ENCODE measurements at places on chromosomes 12 and 14.
A peak's percentile ranks its signal among the peaks of the same experiment; 100 is the strongest.

GRCh38 chr14:67599698-67600561, at the start of gene PIGH:
Gene PIGH, minus strand, starts transcription at chr14:67600268. Its CDS starts 65 bp downstream, at chr14:67600203.
- DNase-seq, result peak; percentile 45

DNA sequence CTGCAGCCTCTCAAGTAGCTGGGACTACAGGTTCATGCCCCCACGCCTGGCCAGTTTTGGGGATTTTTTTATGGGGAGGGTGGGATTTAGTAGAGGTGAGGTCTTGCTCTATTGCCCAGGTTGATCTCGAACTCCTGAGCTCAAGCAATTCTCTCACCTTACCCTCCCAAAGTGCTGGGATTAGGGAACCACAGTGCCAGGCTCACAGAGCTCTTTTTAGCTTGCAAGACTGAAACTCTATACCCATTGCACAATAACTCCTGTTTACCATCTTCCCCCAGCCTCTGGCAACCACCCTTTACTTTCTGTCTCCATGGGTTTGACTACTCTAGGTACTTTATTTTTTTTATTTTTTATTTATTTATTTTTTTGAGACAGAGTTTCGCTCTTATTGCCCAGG, 25.7 kb upstream of the CDK17 start:
- DNase-seq, result no peak

GRCh38 chr12:13595536-13596443, 385.6 kb downstream of the GRIN2B start:
- no peak for DNase-seq

- no peak for DNase-seq
Observed at GRCh38 chr12:120928864-120929652, 24.9 kb upstream of the SPPL3 start.

- DNase-seq, result no peak
Observed at GRCh38 chr14:33986804-33987203, 35.9 kb upstream of the EGLN3 start.

DNA sequence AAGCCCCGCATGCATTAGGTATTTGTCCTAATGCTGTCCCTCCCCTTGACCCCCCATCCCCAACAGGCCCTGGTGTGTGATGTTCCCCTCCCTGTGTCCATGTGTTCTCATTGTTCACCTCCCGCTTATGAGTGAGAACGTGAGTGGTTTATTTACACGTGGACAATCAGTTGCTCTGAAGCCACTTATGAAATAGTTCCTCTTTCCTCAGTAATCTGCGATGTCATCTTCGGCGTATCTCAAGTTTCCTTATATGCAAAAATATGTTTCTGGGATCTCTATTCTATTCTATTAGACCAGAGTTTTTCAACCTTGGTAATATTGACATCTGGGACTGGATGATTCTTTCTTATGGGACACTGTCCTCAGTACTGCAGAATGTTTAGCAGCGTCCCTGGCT, 56.0 kb upstream of the DCD start:
- no peak for DNase-seq

DNA sequence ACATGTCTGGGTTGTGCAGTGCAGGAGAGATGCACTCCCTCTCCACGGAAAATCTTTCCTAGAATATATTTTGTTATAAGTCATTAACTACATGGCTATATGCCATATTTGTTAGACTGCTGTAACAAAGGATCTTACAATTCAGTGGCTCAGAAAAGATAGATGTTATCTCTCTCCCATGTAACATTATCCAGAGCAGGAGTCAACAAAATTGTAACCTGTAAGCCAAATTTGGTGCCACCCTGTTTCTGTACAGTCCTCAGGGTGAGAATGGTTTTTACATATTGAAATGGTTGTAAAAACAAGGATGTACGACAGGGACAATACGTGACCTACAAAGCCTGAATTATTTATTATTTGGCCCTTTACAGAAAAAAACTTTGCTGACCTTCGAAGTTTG, 155.5 kb downstream of the KIF21A start:
- DNase-seq, result no peak

DNA sequence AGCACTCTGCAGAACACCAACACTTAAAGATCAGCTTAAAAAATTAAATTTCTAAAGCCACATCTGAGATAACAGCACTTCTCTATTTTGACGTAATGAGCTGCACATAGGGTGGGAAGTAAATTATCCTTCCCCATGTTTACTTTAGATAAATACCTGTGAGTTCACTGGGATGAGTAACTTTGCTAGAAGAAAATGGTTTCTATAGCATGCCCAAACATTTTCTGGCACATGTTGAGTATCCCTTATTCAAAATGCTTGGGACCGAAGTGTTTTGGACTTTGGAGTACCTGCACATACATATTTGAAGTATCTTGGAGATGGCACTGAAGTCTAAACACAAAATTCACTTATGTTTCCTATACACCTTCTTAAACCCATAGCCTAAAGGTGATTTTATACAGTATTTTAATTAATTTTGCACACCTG, 6.6 kb downstream of the SLC38A2 start:
- no peak for DNase-seq

- no peak for DNase-seq
Observed at GRCh38 chr14:79325557-79325956, 885.7 kb downstream of the DIO2 start.

DNA sequence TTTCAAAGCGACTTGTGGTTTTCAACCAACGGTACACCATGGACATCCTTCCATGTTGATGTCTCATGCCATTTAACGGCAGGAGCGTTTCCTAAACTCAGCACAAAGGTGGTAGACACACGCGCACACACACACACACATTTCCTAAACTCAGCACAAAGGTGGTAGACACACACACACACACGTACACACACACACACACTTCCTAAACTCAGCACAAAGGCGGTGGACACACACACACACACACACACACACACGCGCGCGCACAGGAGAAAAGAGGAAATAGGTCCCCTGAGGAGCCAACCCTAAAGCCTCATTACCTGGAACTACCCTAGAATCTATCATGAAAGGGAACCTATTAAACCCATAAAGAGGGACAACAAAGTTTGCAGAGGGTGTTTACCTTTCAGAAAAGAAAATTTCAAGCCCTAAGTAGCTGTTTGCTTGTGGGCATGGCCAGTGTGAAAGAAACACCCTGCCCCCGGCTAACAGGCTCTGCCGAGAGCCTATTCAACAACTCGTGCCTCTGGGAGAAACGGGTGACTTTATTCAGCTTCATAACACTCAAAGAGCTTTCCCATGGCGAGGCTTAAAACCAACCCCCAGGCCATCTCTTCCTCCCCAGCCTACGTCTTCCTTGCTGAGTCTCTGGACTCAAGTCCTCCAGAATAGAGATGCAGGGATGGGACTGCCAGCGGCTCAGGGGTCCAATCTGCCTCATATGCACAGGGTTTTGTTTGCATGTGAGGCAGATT, 31.8 kb downstream of the SLC8B1 start:
- DNase-seq, result no peak

GRCh38 chr14:68616221-68616902, 176.5 kb downstream of the ZFP36L1 start:
- no peak for DNase-seq

DNA sequence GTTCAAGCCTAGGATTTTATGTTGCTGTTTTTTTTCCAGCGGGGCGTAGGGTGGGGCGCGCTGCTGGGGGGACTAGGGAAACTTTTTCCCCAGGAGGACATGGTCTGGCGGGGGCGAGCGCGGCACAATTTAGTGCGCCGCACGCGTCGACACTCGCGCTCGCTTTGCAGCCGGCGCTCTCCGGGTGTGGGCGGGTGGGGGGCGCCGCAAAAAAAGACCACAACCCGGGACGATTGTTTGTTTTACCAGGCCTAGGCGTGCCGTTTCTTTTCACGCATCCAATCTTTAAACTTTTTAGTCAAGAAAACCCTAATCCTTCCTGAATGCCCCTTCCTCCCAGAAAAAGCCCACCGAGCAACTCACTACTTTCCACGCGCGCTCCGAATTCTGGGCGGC, 865 bp upstream of the ZFP36L1 start:
- no peak for DNase-seq

- DNase-seq, result no peak
Observed at GRCh38 chr12:51913071-51914033, 6.0 kb downstream of the ACVRL1 start.

GRCh38 chr14:35124127-35124526, 1.8 kb downstream of the PRORP start:
- DNase-seq, result no peak

DNA sequence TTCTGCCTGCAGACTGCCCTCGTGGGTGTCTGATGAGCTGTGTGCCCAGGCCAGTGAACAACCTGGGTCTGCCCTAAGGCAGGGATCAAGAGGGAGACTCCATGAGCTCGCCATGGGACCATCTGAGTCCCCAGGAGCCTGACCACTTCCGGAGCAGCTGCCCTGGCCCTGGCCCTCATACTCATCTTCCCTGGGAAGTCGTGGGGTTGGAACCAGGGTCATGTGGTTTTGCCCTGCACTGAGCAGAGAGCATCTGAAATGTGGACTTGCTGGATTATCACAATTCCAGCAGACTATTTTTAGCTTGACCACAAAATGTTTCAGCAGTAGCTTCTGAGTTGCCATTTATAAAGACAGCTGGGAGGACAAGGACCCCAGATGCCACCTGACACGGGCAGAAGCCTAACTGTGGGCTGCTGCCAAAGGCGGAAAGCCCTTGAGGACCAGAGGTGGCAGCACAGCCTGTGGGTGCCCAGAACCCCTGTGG, 6.7 kb downstream of the BTBD6 start:
- DNase-seq, result no peak

DNA sequence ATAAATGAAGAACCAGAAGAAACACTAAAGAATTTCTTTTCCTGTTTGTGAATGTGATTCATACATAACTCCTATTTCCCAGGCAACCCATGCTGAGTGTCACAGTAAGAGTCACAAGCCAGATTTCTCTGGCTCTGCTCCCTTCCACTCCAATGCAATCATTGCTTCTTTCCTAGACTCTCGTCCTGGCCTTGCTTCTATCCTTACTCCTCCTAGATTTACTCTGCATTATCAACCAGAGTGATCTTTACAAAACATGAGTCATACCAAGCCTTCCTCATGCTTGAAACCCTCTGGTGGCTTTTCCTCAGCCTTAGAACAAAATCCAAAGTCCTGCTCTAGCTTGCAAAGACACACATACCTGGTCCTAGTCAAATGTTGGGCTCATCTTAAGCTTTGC, 13.3 kb downstream of the IL22 start:
- peak; percentile 73 for DNase-seq

GRCh38 chr14:66824251-66824650, 316.3 kb downstream of the GPHN start:
- DNase-seq, result no peak

DNA sequence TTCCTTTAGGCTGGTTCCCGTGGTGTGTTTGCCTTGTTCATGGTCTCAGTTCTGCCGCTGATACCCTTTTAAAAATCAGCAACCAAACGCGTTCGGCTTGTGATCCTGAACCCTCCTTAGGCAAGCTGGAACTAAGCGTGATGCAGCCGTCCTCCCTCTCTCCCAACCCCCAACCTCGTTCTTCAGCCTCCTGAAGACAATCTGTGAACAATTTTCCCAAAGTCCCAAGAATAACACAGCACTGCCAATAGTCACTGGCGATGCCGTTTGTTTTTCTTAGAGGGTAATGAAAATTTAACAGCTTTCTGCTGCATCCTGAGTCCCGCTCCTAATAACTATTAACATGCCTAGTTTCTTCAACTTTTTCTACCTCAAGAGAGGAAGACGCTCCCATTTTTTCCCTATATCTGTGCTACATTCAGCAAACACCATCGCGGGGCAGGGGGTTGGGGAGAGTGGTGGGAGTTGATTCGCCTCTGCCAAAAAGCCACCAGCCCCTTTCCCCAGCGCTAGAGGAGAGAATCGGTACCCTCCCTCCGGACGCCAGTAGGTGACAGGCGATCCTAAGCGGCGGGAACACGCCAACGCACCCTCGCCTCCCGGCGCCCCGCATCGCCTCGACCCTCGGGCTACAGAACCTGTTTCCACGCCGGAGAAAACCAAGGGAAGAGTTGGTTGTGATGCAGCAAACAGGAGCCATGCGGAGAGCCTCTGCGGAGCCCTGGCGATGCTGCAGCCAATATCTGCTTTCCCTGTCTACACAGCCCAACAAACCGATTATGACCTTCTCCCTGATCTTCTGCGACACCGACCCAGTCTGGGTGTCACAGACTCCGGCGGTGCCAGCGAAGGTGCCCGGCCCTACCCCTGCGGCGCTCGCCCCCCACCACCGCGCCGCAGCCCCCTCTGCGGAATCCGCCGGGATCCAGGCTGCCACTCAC, 752 bp downstream of the PRICKLE1 start:
- DNase-seq, result no peak

- no peak for DNase-seq
Observed at GRCh38 chr12:121748218-121748570, 35.6 kb downstream of the TMEM120B start.
